ENCODE measurements at places on chromosomes 3 and 15.

- DNase-seq: no peak
Observed at GRCh38 chr15:51085764-51086163, 8.9 kb downstream of the TNFAIP8L3 start.

GRCh38 chr3:183984749-183985729 lies 32.6 kb downstream of the ABCC5 start:
- DNase-seq: no peak

GRCh38 chr15:99210334-99210733 lies 39.0 kb downstream of the TTC23 start:
- DNase-seq: no peak

DNA sequence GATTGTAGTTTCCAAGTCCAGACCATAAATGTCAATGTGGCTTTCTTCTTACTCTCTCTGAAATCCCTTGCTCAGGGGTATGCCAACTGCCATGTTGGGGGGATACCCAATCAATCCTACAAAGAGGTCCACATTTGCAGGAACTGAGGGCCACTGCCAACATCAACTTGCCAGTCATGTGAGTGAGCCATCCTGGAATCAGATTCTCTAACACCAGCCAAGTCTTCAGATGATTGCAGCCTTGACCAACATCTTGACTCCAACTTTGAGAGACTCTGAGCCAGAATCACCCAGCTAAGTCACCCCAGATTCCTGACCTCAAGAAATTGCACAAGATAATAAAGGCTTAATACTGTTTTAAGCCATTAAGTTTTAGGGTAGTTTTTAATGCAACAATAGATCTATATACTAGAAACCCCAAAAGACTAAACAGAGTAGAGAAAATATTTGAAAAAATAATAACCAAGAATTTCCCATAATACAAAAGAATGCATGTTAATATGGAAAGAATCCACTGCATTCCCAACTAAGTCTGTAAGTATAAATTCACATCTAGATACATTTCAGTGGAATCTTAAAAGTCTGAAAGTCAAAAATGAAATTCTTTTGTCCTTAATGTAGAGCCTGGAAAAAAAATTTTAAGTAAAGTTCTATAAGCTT lies 22.4 kb downstream of the ISG20 start:
- DNase-seq: no peak

DNA sequence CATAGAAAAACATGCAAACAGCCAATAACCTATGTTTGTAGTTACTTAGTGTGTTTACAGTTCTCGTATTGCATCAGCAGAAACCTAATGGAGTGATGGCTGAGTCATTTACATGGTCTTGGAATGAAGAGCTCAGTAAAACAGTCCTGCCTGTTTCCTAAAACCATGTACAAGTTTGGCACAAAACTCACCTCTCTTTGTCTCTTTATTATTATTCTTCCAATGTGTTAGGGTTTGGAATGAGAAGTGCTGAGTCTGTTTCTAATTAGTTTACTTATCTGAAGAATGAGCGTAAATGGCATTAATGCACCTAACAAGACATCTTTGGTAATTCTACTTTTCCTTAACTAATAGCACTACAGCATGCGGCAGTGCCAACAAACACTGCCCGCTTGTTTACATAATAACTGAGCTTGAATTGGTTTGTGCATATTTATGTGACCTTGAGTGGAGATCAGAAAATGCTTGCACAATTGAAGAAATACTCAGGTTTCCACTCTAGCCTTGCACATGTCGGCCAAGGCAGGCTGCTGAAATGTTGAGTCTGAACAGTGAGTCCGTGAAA lies 385.4 kb upstream of the SEMA6D start:
- no peak for DNase-seq

GRCh38 chr3:55870594-55870993 lies 383.5 kb upstream of the WNT5A start:
- DNase-seq: no peak

GRCh38 chr3:154548341-154548740 lies 118.4 kb upstream of the GPR149 start:
- DNase-seq: no peak

DNA sequence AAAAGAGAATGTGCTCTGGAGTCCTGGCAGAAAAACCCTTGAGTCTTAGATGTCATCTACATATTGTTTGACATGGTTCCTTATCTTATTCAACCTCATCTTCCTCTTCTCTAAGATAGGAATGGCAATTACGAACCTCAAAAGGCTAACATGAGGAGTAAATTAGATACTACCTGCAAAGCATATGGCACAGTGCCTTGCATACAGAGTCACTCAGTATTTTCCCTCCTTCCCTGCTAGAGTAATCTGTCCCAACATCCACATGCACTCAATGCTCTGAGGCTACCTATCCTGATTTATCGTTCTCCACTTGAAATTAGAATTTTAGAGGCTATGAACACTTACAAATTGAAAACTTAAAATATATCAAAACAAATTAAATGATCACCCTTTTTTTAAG lies 386.7 kb downstream of the RSL24D1 start:
- no peak for DNase-seq

- no peak for DNase-seq
Observed at GRCh38 chr3:188139466-188139865, 14.5 kb upstream of the LPP start.
